CD4-positive, CD25-positive, alpha-beta regulatory T cell (primary cell): ENCODE measurements at places on chromosomes 6 and 20. TPM values are rescaled to one million over a fixed set of nuclear protein-coding genes. Genes with fewer than 3 reads are reported as not detected.

DNA sequence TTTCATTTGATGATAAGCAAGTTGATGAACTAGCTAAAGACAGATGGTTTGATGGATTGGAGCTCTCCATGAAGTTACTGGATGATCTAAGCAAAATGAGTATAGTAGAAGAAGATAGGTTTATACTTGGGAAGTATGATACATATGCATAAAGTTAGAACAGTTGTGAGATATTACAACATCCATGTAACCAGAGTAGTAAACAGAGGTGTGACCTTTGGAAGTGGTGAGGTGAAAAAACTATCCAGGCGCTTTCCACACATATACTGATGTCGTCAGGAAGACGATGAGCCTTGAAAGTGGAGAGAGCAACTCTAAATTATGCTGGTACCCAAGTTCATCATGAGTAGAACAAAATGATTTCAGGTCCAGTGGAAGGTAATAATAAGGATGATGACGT, 271.0 kb downstream of the PTPRK start:
- no peaks in the 10 kb centered on the region for H3K36me3 ChIP-seq
- H3K4me1 ChIP-seq: no peaks in the 10 kb centered on the region
- no peaks in the 10 kb centered on the region for H3K27me3 ChIP-seq
- no peak overlapping the region for H3K27ac ChIP-seq
- no peak overlapping the region for H3K4me3 ChIP-seq

DNA sequence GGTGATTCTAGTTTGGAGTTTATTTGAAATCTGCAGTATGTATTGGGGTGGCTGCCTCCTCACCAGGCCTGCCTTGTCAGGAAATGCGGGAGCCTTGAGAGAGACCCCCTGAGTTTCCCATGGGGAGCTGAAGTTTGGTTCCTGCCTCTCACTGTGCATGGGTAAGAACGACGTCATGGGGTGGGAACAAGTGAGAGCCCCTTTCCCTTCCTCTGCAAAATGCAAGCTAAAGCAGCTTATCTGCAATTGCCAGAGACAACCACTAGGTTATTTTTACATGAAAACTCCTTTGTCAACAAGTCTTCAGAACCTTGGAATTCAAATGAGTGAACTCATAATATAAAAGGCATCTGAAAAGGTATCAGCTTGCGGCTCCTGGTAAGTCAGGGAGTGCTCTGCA, 58.4 kb downstream of the TMEM170B start:
- H3K4me1 ChIP-seq: no peaks in the 10 kb centered on the region
- no peaks in the 10 kb centered on the region for H3K27me3 ChIP-seq
- H3K4me3 ChIP-seq: no peak overlapping the region
- no peaks in the 10 kb centered on the region for H3K36me3 ChIP-seq
- H3K27ac ChIP-seq: no peak overlapping the region
- no peak for DNase-seq

GRCh38 chr6:113011801-113012200, 664.7 kb downstream of the RFPL4B start:
- no peak overlapping the region for H3K4me3 ChIP-seq
- no peak for DNase-seq
- H3K27ac ChIP-seq: no peak overlapping the region
- no peaks in the 10 kb centered on the region for H3K4me1 ChIP-seq
- no peaks in the 10 kb centered on the region for H3K36me3 ChIP-seq

DNA sequence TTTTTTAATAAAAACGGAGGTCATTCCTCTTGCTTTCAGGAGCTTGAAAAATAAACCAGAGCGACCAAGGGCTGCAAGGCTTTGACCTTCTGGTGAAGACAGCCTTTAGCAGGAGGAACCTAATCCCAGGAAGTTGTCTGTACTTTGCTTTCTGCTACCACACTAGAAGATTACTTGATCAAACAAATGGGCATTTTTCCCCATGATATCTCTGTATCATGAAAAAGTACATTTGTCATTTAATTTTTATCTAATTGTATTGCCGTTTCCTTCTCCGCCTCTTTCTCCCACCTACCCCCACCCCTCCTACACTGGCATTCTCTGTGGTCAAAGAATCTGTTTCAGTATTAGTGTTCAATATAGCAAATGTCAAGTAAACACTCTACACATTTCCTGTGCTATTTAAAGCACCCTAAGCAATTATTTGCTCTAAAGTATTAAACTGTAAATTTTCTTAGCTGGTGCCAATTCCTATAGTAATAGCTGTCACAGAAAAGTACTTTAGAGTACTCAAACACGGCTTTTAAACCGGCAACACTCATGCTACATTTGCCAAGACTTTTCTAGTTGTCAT, 29.7 kb downstream of the ATXN1 start:
- H3K36me3 ChIP-seq: peaks cover 4% of the 10 kb centered on the region
- H3K27ac ChIP-seq: peak overlapping the region; percentile 89

GRCh38 chr6:169949511-169950097, 198.2 kb downstream of the ERMARD start:
- no peak for DNase-seq
- H3K36me3 ChIP-seq: no peaks in the 10 kb centered on the region
- peaks cover 3% of the 10 kb centered on the region for H3K27me3 ChIP-seq
- H3K4me3 ChIP-seq: no peak overlapping the region

GPSM3 gene
- 202 TPM for total RNA-seq

KATNA1 gene
- 22.9 TPM for total RNA-seq

LCA5 gene
- total RNA-seq: 0.30 TPM

LY86 gene
- not detected for total RNA-seq

CPXM1 gene
- 1.2 TPM for total RNA-seq

TCF15 gene
- total RNA-seq: not detected

- H3K27ac ChIP-seq: no peak overlapping the region
- H3K4me3 ChIP-seq: no peak overlapping the region
- DNase-seq: no peak
- no peaks in the 10 kb centered on the region for H3K36me3 ChIP-seq
- H3K27me3 ChIP-seq: no peaks in the 10 kb centered on the region
Measured at GRCh38 chr6:80254716-80255115, 148.2 kb downstream of the BCKDHB start.

DNA sequence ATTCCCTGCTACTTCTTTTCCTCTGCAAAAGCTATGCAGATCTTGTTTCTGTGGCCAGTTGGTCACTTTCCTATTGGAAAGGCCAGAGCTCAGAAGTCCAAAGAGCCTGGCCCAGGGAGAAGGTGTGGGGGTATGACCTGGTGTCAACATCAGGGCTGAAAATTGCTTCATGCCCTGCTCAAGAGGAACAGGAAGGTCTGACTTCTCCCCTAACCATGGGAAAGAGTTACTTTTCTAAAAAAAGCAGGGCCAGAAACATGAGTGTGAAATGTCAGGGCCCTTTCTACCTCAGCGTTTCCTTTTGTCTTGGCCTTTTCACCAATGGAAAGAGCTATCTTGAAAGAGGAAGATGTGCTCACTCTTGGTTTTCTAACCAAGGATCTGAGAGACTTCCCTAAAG, 117.4 kb downstream of the MAFB start:
- no peak overlapping the region for H3K27ac ChIP-seq
- DNase-seq: no peak
- H3K36me3 ChIP-seq: no peaks in the 10 kb centered on the region
- H3K27me3 ChIP-seq: no peaks in the 10 kb centered on the region
- no peaks in the 10 kb centered on the region for H3K4me1 ChIP-seq

DNA sequence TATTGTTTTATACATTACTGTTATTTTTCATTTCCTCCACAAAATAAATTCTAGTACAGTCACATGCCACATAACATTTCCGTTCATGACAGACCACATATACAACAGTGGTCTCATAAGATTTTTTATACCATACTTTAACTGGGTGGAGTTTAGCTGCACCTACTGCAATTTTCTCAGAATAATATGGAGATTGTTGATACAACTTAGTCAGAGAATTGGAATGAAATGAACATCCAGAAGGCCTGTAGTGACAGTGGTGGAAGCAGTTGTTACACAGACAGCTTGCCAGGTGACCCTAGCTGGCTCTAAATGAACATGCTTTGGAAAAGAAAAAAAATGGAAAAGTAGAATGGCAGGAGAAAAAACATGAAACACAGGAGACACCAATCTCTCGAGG, 183.2 kb upstream of the TCF21 start:
- DNase-seq: no peak
- H3K27ac ChIP-seq: no peak overlapping the region
- H3K36me3 ChIP-seq: no peaks in the 10 kb centered on the region
- no peak overlapping the region for H3K4me3 ChIP-seq

GRCh38 chr6:82035526-82035925, 212.0 kb downstream of the IBTK start:
- no peaks in the 10 kb centered on the region for H3K36me3 ChIP-seq
- H3K27me3 ChIP-seq: peaks cover 2% of the 10 kb centered on the region
- no peak overlapping the region for H3K4me3 ChIP-seq
- DNase-seq: no peak

DNA sequence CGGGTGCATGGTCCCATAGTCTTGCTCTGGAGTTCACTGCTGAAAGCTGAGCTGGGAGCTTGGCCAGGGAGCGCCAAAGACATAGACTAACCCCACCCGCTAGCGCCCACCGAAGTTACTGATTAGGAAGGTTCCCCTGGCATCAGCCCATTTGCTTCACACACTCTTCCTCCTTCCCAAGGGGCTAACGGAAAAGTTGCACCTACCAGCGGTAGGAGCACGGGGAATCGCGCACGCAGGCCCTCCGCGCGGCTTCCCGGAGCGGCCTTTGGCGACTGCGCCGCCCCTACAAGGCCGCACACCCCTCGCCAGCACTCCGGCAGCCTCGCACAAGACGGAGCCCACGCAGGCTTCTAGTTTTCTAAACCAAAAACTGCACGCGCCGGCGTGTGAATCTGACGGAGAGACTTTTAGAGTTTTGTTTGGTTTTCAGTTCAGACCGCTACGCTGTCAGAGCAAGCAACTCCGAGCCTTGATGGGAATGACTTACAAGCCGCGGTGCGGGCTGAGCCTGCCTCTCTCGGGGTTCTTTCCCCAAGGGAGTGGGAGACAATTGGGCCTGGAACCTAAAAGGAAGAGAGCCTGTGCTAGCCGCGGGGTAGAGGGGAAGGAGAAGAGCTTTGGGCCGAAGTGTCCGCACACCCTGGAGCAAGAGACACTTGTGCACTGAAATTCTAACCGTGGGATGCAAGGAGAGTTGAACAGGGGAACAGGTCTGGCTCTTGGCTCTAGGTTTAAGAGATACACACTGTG, 891 bp upstream of the POU3F2 start:
- no peaks in the 10 kb centered on the region for H3K36me3 ChIP-seq
- peaks cover 45% of the 10 kb centered on the region for H3K27me3 ChIP-seq
- H3K27ac ChIP-seq: no peak overlapping the region
- peaks cover 41% of the 10 kb centered on the region for H3K4me1 ChIP-seq

LY6G5C gene
- 3.1 TPM for total RNA-seq

TSPO2 gene
- not detected for total RNA-seq

XRN2 gene
- total RNA-seq: 59.0 TPM

GRCh38 chr6:46288835-46289234, 118.1 kb upstream of the ENPP5 start:
- H3K27ac ChIP-seq: no peak overlapping the region
- H3K4me3 ChIP-seq: no peak overlapping the region
- H3K27me3 ChIP-seq: peaks cover 5% of the 10 kb centered on the region
- DNase-seq: no peak
- no peaks in the 10 kb centered on the region for H3K36me3 ChIP-seq

GNMT gene
- 0.99 TPM for total RNA-seq

DNA sequence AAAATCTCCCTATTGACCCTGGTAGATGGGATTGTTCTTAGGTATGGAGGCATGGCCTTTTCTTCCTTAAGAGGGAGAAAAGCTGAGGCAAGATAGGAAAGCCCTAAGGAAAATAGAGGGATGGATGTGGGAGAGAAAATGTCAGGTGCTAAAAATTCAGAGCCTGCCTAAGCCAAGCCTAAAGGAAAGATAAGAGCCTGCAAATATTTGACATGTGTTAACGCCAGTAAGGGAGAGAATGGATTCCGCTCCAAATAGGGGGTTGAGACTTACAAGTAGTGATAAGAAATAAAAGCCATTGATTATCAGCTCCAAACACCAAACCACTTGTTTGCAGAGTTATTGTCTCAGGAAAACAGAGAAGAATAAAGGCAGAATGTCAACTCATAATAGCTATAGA, 533.6 kb downstream of the PTPRT start:
- no peak overlapping the region for H3K27ac ChIP-seq
- no peaks in the 10 kb centered on the region for H3K4me1 ChIP-seq
- no peaks in the 10 kb centered on the region for H3K36me3 ChIP-seq

COL21A1 gene
- not detected for total RNA-seq

GRCh38 chr6:4464638-4465037, 311.6 kb upstream of the CDYL start:
- no peak overlapping the region for H3K27ac ChIP-seq
- no peaks in the 10 kb centered on the region for H3K27me3 ChIP-seq
- DNase-seq: no peak
- no peaks in the 10 kb centered on the region for H3K4me1 ChIP-seq

CDYL gene
- total RNA-seq: 27.0 TPM

- DNase-seq: no peak
- H3K4me3 ChIP-seq: no peak overlapping the region
- no peaks in the 10 kb centered on the region for H3K27me3 ChIP-seq
Measured at GRCh38 chr6:128358244-128358776, 162.1 kb downstream of the PTPRK start.

DNA sequence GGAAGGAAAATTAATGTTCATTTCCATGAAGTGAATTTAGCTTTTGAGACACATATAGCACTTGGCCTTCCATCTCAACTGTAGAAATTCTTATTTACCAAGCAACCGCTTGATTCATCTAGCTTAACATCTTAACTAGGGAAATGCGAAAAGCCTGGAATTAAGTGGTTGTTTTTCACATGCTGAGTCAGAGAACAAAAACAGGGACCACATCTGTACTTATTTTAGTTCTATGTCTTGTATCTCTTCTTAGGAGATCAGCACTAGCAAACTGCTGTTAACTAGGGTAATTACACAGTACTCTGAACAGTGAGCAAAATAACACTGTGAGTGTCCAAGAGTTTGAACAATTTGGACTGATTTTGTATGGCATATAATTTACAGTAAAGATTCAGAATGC, 590.9 kb upstream of the NRSN1 start:
- no peaks in the 10 kb centered on the region for H3K36me3 ChIP-seq

TXLNB gene
- 0.47 TPM for total RNA-seq

DNA sequence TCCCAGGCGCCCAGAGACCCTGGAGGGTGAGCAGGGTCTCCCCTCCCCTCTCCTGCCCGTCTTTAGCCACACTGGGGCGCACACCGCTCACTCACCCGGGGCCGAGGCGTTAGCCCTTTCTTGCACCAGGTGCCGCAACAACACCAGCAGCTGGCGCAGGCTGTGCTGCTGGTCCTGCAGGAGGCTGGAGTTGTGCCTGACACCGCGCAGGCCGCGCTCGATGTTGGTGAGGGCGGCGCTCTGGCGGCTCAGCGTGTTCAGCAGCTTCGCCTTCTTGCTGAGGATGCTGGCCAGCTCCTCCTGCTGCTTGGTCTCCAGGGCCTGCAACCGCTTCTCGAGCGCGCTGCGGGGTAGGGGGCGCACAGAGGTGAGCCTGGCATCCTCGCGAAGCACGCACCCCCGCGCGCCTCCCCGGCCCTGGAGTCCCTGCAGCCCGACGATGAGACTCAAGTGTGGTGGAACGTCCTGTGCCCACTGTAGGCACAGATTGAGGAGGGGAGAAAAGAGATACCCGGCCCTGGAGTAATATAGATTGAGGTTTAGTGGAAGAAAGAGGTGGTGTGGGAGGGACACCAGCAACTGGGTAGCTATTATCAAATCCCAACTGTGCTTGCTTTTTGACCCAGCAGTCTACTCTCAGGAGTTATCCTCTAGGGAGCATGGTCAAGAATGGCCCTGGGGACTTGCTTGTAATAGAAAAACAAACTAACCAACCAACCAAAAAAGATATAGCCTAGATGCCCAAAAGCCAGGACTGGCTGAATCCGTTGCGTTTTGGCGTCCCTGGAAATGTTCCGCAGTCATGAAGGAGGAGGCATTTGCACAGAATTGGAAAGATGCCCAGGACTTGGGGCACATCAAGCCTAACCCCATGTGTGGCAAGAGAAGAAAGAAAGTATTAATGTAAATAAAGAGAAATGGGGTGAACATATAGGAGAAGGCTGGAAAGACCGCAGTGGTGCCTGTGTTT, 30.9 kb downstream of the ANGPT4 start:
- H3K27ac ChIP-seq: no peak overlapping the region
- peaks cover 4% of the 10 kb centered on the region for H3K4me1 ChIP-seq
- DNase-seq: peak; percentile 22
- no peak overlapping the region for H3K4me3 ChIP-seq
